ENCODE measurements at places on chromosomes 16 and 17. TPM values are rescaled to one million over a fixed set of nuclear protein-coding genes. Genes with fewer than 3 reads are reported as not detected.

DNA sequence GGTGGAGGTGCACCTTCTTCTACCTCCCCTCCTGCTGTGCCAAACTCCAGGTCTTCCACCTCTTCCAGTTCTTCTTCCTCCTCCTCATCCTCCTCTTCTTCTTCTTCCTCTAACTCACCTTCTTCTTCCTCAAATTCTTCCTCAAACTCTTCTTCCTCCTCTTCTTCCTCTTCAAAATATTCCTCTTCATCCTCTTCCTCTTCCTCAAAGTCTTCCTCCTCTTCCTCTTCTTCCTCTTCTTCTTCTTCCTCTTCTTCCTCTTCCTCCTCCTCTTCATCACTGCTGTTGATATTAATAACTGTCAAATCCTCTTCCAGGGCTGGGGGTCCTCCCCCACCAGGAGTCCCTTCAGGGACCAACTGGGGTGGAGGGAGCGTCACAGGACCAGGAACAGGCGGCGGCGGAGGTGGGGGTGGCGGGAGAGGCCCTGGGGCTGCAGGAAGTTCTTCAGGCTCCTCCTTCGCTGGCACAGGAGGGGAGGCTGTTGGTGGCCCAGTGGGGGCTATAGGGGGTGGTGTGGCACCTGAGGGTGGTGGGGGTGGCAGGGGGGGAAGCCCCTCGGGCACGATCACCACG, 30.7 kb upstream of the ALOX15 start:
- no peak for DNase-seq

DNA sequence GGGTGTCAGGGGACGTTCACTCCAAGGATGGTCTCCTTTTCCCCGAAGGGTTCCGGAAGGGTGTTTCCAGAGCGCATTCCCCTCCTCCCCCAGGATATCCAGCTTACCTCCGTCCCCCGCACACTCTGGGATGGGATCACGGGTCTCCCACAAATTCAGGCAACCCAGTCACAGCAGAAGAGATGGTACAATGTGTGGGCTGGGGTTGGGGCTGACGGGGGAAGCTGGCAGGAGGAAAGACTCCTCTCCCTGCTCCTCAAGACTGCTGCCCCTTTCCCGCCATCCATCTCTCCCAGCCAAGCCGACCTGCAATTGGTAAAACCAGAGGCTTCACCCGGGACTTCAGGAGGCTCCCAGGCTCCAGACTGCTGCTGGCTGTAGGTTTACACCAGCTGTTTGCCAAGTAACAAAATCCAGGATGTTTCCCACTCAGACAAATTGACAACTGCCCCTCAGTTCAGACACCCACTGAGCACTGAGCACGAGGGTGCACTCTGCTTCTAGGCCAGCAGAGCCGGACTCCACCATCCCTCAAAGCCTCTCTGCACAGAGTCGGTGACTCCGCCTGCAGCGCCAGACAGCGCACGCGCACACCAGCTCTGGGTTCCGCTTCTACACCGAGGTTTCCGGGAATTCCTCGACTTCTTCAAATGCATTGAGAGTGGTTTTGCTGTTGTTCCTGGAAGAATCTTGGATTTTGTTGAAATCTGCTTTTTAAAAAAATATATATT, 37.7 kb downstream of the ASPA start:
- no peak for DNase-seq

DNA sequence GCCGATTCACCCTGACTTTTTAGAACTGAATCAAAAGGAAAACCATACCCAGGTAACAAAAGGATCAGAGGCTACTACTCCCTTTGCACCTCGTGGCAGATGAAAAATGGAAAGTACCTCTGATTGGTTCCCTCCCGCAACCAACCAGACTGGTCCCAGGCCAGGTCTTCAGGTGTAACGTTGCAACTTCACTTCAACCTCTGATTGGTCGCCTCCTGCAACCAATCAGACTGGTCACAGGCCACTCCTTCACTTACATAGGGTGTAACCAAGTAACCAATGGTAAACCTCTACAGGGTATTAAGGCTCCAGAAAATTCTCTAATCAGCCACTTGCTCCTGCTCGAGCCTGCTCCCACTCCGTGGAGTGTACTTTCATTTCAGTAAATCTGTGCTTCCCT, 89.4 kb downstream of the ADCY9 start:
- DNase-seq = no peak

DNA sequence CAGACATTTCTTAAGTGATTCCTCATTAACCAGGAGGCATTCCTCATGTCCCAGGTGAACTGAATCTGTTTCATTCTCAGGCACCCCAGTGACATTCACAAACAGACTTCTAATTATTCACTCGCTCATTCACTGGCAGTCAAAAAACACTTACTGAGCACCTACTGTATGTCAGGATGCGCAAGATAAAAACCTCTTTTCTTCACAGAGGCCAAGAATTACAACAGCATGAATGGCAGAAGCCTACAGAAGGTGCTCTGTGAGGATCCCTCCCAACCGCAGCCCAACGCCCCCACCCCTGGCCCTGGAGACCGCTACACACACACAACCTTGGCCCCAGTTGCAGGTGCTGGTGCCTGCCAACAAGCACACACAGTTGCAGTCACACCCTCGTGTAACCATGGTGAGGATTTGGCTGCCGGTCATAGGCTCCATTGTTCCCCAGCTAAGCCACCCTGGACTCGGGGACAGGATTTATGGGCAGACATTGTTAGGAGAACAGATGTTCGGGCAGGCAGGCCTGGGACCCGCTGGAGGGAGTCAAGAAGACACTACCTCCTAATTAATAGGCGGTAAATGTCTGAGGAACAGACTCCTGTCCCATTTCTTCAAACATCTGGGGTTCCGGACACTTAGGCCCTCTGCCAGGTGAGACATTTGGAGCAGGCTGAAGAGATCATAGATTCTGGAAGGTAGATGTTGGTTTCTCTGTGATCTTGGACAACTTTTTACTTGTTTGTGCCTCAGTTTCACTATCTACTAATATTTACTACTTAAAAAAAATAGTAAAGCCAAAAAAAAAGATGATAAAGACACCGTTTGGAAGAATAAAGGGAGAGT, 43.2 kb downstream of the CUEDC1 start:
- DNase-seq = no peak

Gene MYH1
- not detected for polyA plus RNA-seq

Gene NOD2
- polyA plus RNA-seq = 0.42 TPM

Gene SP6
- 1.2 TPM for polyA plus RNA-seq

- DNase-seq = no peak
These were observed 29.2 kb downstream of the ABCC3 start for GRCh38 chr17:50663812-50664374.

Gene PPY
- polyA plus RNA-seq = 0.26 TPM

Gene IL21R
- polyA plus RNA-seq = 0.70 TPM

GRCh38 chr17:35676441-35676840, 55.0 kb upstream of the RASL10B start:
- DNase-seq = no peak

Gene CMTM2
- not detected for polyA plus RNA-seq

Gene SPATA22
- 0.06 TPM for polyA plus RNA-seq

Gene ENKD1
- polyA plus RNA-seq = 16.1 TPM

DNA sequence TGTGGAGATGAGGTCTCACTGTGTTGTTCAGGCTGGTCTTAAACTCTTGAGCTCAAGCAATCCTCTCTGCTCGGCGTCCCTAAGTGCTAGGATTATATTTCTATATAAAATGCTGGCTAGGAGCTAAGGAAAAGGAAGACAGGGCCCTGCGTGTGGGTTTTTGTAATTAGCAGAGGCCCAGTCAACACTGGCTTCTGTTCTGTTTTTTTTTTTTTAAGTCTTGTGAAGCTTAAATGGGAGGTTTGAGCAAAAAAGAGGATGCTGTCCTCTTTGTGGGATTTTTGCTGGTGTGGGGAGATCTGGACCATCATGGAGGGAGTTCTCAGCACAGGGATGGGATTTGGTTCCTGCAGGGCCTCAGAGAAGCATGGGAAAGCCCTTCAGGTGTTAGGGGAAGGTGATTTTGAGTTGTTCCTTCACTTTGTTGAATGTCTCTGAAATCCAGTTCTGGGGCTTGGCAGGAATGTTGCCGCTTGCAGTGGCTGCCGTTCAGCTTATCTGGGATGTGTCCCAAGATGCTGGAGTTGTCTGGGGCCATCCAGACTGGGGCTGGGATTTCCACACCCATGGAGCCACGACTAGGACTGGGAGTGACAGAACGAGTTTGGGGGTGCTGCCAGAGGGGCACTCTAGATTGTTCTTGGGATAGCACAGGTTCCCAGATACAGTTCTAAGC, 4.2 kb downstream of the PYCARD start:
- DNase-seq = no peak

Gene TP53TG3
- not detected for polyA plus RNA-seq

DNA sequence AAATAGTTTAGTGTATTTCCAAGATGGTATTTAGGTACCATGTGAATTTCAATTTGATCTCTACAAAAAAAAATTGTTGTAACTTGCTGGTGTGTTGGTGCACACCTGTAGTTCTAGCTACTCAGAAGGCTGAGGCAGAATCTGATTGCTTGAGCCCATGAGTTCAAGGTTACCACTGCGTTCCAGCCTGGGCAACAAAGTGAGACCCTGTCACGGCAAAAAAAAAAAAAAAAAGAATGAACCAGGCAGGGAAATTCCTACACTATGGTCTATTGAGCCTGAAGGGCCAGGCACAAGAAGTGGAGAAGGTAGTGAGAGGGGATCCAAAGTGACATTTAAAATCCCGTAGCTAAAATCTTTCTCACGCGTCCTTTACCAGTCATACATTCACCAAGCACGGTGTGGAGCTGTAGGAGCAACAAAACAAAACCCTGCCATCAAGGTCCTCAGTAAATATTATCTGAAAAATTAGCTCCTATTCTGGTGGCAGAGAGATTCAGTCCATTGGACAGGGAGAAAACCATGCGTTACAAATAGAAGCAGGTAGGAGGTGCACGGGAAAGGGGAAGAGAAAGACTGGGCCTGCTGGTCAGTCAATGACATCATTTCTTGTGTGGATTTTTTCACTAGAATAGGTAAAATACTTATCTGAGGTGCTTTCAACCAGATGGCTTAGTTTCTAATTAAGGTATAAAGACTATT, 27.3 kb downstream of the TXNDC11 start:
- no peak for DNase-seq

All from H1 (cell line).